Stimulated activated CD8-positive, alpha-beta memory T cell treated with anti-CD3 and anti-CD28 coated beads, Interleukin-4, amount 100 ng/mL, for 1 hour (primary cell): ENCODE measurements at places on chromosomes 4 and X.
A peak's percentile ranks its signal among the peaks of the same experiment; 100 is the strongest.

GRCh38 chr4:6674500-6675149, 19.1 kb upstream of the S100P start:
- no peak for DNase-seq

- no peak for DNase-seq
Observed at GRCh38 chr4:119898211-119898610, 168.4 kb downstream of the MAD2L1 start.

DNA sequence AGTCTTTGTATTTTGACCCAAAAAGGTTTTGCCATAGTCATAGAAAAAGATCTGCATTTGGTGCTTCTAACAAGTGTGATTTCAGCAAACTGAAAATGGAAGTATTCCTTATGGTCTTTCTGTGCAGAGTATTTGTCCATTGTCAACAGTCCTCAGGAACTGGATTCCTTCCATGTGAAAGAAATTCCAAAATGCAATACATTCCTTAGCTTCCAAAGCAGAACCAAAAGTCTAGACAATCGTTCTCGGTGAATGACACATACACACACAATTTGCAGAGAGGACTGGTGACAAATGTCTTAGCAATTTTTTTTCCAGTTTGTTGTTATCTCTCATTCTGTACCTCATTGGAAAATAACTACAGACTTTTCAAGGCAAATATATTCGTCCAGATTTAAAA, 562.2 kb upstream of the SLIT2 start:
- no peak for DNase-seq

DNA sequence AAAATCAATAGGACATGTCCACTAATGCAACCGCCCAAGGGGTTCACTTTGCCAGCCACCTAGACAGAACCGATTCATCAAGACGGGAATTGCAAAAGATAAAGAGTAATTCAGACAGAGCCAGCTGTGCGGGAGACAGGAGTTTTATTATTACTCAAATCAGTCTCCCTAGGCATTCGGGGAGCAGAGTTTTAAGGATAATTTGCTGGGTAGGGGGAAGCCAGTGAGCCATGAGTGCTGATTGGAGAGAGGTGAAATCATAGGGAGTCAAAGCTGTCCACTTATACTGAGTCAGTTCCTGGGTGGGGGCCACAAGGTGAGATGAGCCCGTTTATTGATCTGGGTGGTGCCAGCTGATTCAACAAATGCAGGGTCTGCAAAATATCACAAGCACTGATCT, 8.5 kb downstream of the TMEM184C start:
- no peak for DNase-seq

- DNase-seq, result no peak
Observed at GRCh38 chr4:67765928-67766327, 11.7 kb upstream of the GNRHR start.

GRCh38 chr4:152255437-152255836, 280.5 kb downstream of the FBXW7 start:
- no peak for DNase-seq

- DNase-seq, result no peak
Observed at GRCh38 chr4:176002007-176002613, 63.5 kb upstream of the WDR17 start.

GRCh38 chrX:50707405-50707804, 106.6 kb downstream of the SHROOM4 start:
- DNase-seq, result no peak

DNA sequence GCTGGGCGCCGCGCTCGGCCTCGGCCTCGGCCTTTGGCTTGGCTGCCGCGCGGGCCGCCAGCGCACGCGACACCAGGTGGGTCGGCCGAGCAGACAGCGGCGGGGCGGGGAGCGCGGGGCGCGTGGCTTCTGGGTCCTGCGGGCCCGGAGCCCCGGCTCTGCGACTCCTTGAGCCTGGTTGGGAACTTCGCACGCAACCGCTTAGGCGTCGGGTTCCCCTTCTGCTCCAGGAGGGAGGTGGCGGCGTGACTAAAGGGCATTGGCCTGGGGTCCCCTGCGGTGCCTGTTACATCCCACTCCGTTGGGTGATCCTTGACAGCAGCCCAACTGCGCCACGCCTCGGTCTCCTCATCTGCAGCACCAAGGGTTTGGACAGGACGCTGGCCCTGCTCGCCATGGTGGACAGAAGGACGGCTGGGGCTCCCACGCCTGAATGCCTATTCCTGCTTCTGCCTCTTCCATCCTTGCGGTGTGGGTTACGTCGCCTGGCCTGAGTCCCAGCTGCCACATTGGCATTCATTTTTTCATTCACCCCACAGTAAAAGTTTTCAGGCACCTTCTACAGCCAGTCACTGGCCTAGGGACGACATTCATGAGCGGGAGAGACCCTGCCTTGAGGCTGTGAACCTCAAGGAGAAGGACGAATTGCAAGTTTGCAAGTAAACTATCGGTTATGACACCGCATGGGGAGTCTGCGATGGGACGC, 631 bp downstream of the EVC start:
- DNase-seq, result no peak

- no peak for DNase-seq
Observed at GRCh38 chrX:96590403-96590802, 94.2 kb upstream of the DIAPH2 start.

GRCh38 chr4:111930659-111931058, 214.6 kb upstream of the FAM241A start:
- DNase-seq, result no peak

GRCh38 chrX:71923516-71923915, 12.9 kb downstream of the NHSL2 start:
- no peak for DNase-seq

DNA sequence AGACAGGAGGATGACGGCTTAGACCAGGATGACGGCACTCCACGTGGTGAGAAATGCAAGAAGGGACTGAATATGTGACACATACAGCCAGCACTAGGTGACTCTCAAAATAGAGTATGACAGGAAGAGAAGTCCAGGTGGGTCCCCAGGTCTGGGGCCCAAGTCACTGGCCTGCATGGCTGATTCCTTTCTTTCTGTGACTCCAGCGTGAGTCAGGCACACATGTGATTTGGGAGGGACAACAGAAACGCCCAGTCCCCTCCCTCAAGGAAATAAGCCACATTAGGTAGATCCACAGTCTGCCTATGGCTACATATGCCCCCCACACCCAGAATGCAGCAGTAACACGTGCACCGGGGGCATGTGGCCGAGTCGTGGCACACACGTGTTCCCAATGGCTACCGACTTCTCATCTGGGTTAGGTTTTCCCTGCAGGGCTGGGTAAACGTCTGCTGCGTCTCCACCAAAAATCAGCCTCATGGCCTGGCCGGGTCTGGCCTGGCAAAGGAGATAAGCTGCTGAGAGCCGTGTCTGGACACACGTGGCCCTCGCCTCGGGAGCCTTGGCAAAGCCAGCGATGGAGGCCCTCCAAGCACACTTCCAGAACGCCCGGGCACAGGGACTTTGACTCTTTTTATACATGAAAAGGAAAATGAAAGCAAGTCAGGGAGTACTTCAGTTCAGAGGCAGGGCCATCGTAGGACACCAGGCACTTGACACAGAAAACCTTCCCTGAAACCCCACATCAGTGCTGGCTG, 19.3 kb downstream of the SEL1L3 start:
- DNase-seq, result no peak

GRCh38 chrX:63327788-63328187, 23.3 kb downstream of the SPIN4 start:
- DNase-seq, result no peak

DNA sequence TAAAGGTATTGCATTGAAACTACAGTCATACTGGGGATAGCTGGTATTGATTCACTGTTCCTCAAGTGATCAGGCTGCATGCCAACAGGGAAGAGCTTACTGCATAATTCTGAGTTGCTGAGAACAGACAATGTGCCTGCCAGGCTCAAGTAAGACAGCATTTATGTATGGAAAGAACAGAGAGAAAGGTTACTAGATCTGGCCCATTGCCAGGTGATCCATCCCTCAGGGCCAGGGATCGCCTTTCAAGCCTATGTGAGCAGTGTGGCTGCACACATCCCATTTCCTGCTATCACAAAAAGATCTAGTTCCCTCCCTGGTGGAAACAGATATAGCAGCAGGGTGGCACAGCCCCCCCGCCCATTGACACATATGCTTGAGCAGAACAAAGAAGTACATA, 254.0 kb downstream of the TMA16 start:
- DNase-seq, result no peak

DNA sequence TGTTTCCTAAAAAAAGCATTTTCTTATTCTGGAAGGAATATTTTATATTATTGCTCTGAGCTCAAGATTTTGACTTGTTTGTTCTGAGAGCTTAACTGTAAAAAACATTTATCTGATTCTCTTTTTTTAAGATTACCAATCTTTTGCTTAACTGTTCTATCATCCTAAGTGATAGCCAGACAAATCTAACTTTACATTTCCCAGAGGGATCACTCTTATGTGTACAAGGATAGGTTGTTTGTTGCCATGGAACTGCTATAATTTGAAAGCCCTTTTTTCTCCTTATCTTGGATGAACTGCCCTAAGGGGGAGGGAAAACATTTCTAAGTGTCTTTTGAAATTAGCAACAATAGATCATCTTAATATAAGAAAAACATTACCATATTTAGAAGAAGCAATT, 494.7 kb downstream of the TRAM1L1 start:
- no peak for DNase-seq

- DNase-seq, result no peak
Observed at GRCh38 chr4:55980725-55981124, 32.0 kb downstream of the CEP135 start.

- peak; percentile 28 for DNase-seq
Observed at GRCh38 chr4:17324386-17324830, 187.5 kb downstream of the QDPR start.

- no peak for DNase-seq
Observed at GRCh38 chr4:150827226-150827625, 187.9 kb downstream of the LRBA start.

DNA sequence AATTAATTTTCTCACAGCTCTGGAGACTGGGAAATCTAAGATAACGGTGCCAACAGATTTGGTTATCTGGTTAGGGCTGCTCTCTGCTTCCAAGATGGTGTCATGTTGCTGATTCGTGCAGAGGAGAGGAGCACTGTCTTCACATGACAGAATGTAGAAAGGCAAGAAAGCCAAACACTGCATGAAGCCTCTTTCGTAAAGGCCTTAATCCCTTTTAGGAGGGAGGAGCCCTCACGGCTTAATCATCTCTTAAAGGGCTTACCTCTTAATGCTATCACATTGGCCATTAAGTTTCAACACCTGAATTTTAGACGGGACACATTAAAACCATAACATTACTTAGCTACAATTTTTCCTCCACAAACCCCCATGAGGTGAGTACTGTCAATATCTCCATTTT, 174.1 kb downstream of the COX18 start:
- no peak for DNase-seq

GRCh38 chr4:77797239-77797638, 21.9 kb downstream of the CNOT6L start:
- DNase-seq, result no peak

DNA sequence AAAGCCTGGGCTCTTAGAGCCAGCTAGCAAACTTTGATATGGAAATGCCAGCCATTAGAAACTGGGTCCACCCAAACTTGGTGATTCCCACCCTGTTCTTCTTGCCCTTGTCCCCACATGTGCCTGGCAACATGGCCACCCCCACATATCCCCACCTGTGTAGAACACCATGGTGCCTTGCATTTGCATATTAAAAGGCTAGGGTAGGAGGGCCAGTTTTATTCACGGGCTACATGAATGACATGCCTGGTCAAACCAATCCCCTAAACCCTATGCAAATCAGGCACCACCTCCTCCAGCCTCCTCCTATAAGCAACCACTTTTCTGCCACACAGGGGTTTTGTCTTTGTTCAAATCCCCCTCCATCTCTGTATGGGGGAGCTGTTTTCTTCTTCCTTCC, 104.9 kb downstream of the CLNK start:
- DNase-seq, result no peak

- DNase-seq, result no peak
Observed at GRCh38 chr4:152771741-152772533, 7.6 kb downstream of the TIGD4 start.

- no peak for DNase-seq
Observed at GRCh38 chr4:169823685-169824084, 65.9 kb upstream of the HPF1 start.

DNA sequence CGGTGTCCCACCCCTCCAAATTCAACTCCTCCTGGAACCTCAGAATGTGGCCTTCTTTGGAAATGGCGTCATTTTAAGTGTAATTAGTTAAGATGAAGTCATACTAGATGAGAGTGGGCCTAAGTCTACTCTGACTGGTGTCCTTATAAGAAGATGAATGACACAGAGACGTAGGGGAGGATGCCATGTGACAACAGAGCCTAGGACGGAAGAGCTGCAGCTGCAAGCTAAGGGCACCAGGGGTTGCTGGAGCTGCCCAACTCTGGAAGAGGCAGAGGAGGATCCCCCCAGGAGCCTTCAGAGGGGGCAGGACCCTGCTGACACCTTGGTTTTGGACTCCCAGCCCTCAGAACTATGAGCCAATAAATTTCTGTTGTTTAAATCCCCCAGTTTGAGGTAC, 115.1 kb downstream of the STK32B start:
- no peak for DNase-seq

GRCh38 chrX:114500622-114501021, 83.3 kb upstream of the HTR2C start:
- no peak for DNase-seq

DNA sequence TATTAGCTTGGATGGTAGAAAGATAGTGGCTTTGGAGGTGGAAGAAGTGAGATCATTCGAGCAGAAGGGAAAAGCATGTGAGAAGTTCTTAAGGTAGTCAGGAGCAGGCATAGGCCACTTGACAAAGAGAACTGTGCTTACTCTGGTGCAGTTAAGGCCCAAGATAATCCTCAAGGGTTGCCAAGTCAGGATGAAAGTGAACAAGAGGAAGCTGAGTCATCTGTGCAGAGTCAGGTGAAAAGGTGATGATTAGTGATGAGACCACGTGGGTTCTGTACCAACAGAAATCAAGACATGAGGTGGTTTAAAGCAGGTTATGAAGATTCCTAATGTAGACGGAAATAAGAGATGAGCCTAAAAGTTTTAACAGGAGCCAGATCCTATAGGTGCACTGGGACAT, 369.8 kb downstream of the DTHD1 start:
- no peak for DNase-seq

GRCh38 chr4:47209833-47210232, 178.5 kb downstream of the GABRB1 start:
- DNase-seq, result no peak

GRCh38 chr4:15396157-15396800, 31.6 kb upstream of the C1QTNF7 start:
- peak; percentile 17 for DNase-seq

DNA sequence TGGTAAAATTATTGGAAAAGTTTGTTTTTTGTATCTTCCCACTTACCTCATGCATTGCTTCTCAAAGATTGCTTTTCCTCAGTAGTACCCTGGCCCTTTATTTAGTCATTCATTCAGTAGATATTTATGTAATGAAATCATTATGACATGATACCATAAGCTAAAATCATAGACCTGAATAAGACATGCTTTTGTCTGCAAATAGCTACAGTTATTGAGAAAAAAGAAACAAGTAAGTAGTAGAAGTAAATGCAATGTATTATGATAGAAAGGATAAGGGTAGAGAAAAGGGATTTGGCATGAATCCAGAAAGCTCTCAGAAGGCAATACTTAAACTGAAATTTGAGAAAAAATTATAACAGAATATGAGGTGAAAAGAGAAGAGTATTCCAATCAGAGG, 352.5 kb downstream of the GPM6A start:
- DNase-seq, result no peak
